NCI-H1417 (cell line): ENCODE measurements at places on chromosomes 1 and 21.
A peak's percentile ranks its signal among the peaks of the same experiment; 100 is the strongest.

DNA sequence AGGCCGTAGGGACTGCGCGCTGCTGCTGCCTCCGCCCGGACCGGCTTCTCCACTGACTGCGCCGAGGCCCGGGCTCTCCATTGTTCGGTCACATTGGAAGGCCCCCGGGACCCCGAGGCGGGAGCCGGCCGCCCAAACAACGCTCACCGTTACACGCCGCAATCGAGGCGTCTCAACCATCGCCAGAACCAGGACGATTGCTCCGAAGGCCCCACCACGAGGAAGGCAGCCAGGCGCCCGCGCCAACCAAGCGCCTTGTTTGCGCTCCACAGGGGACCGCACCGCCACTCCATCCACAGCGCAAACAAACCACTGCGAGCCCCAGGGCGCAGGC is 595 bp downstream of the GLUL start:
- DNase-seq: no peak

DNA sequence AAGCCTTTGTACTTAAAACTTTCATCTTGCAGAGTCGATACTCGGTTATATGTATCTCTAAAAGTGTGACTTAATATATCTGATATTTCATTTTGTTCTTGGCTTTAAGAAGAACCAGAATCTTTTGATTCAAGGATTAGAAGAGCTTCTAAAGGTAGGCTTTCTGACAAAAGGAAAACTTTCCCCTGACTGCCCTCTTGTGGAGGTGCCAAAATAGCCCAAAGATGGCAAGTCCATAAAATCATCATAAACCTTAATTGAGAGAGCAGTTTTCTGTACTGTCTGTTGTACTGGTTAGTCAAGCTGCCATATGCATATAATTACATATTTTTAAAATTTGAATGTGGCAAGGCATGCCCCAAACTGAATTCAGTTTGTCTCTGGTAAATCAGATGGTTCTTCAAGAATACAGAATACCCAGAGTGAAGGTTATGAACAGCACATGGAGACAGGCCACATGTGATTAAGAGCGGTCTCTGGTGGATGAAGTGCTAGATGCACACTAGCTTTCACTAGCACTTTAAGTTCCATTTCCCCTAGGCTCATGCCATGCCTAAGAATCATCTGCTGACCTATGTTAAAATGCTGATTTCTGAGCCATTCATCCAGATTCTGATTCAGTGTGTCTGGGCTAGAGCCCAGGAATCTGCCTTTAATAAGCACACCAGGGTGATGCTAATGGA is 27.7 kb upstream of the ELAVL4 start:
- DNase-seq: peak; percentile 54

- DNase-seq: peak; percentile 52
Measured at GRCh38 chr1:63148825-63149645, 173.3 kb upstream of the FOXD3 start.

GRCh38 chr1:244735404-244735803 is 82.5 kb downstream of the DESI2 start:
- DNase-seq: peak; percentile 8

- peak; percentile 8 for DNase-seq
Measured at GRCh38 chr1:209190591-209191261, 392.8 kb upstream of the CAMK1G start.

DNA sequence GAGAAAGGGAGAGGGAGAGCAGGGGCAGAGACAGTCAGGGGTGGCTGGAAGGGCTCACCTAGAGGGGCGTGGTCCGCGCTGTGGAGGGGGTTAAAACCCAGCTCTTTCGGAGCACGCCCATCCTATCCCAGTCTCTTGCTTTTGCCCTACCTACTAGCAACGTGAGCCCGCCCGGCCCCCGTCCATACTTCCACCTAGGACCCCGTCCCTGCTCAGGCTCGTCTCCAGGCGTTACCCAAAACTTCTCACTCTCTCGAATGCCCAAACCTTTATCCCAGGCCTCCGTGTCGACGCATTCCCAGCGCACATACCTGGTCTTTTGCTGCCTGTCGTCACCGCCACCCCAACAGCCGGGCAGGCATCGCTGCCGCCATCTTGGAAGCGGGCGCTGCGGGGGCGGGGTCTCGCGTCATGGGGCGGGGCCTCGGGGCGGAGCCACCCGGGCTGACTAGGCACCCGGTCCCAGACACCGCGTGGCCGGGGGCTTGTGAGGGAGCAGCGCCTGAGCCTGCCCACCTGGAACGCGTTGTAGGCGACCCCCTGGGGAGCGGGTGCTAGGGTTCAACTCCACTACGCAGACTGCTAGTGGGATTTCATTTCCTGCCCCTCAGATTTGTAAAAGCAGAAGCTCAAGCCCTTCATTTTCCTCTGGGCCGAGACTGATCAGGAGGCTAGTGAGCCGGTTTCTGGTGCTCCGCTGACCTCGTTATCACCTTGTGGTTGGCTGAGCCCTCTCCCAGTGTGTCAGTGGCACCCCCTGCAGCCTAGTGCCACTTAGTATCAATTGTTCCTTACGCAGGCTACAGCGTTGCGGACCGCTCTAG is at the start of gene B4GALT3:
TSS of gene B4GALT3 (minus strand) at position 396 of the 824 bp plus-strand sequence. CDS start 1,447 bp downstream, outside the sequence.
- DNase-seq: peak; percentile 98

- no peak for DNase-seq
Measured at GRCh38 chr21:46319186-46319585, 4.5 kb downstream of the C21orf58 start.

GRCh38 chr1:90336552-90337324 is 341.8 kb downstream of the ZNF326 start:
- DNase-seq: no peak

DNA sequence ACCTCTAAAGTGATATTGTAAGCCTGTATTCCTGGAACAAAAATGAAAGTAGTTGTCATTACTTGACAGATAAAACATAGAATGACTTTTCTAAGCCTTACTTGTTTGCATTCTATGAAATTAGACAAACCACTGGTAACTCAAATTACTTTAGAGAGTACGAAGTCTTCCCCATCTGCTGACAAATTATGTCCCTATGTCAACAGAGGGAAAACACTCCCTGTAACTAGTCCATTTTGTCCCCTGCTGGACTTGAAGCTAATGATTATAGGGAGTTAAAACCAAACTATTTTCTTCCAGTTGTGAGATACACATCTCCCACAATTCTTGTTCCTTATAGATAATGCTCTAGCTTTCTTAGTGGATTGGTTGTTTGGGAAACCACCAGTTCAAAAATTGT is 39.6 kb downstream of the GREM2 start:
- DNase-seq: no peak

DNA sequence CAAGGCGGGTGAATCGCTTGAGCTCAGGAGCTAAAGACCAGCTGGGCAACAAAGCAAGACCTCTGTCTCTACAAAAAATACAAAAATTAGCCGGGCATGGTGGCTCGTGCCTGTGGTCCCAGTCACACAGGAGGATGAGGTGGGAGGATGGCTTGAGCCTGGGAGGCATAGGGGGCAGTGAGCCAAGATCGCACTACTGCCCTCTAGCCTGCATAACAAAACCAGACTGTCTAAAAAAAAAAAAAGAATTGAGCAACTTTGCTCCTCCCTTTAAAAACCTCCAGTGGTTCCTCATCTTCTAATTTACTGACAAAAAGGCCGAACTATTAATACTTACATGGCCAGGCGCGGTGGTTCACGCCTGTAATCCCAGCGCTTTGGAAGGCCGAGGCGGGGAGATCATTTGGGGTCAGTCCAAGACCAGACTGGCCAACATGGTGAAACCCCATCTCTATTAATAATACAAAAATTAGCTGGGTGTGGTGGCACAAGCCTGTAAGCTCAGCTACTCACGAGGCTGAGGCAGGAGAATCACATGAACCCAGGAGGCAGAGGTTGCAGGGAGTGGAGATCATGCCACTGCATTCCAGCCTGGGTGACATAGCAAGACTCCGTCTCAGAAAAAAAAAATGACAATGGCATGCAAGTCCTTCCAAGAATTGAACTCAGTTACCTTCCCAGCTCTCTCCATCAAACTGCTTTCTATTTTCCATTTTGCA is 4.4 kb downstream of the ACBD3 start:
- DNase-seq: no peak

DNA sequence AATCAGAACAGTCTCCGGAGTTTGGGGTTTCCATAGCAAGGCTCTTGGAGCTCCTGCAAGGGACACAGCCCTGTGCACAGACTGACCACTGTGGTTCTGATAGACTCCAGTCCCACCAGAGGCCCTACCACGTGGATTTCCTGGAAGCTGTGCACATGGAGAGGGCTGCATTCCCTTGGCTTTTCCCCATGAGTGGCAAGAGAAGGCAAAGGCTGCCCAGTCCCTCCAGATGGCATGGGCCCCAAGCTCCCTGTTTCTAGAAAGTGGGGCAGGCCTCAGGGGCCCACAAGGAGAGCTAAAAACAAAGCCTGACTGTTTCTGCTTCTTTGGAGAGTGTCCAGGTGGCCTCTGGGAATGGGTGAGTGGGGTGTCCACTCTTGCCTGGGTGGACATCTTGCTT is 87.5 kb downstream of the DDX20 start:
- no peak for DNase-seq
